ENCODE measurements at places on chromosomes 6 and 20. TPM values are rescaled to one million over a fixed set of nuclear protein-coding genes. Genes with fewer than 3 reads are reported as not detected.

MCCD1 gene
- 0.69 TPM for total RNA-seq

NFATC2 gene
- 0.11 TPM for total RNA-seq

PI16 gene
- total RNA-seq: 0.22 TPM

BPIFB2 gene
- not detected for total RNA-seq

CCM2L gene
- 0.25 TPM for total RNA-seq

EPB41L1 gene
- 8.2 TPM for total RNA-seq

MLN gene
- not detected for total RNA-seq

MOXD1 gene
- not detected for total RNA-seq

AKAP12 gene
- 76.2 TPM for total RNA-seq

TMC2 gene
- total RNA-seq: 0.45 TPM

COL20A1 gene
- 0.37 TPM for total RNA-seq

PIM1 gene
- 15.5 TPM for total RNA-seq

MATN4 gene
- total RNA-seq: not detected

SLC4A11 gene
- total RNA-seq: 11.7 TPM

FNDC11 gene
- 1.7 TPM for total RNA-seq

TMEM170B gene
- 23.7 TPM for total RNA-seq

MGME1 gene
- 18.3 TPM for total RNA-seq

NFKBIE gene
- 9.1 TPM for total RNA-seq

SEMG1 gene
- 0.31 TPM for total RNA-seq

PTCRA gene
- total RNA-seq: not detected

AVP gene
- not detected for total RNA-seq

GSTA1 gene
- total RNA-seq: 0.38 TPM

PHACTR3 gene
- total RNA-seq: 0.16 TPM

SYNDIG1 gene
- 7.0 TPM for total RNA-seq

SPACA1 gene
- total RNA-seq: not detected

GRM1 gene
- 0.47 TPM for total RNA-seq

ULBP3 gene
- 11.8 TPM for total RNA-seq

KCNQ5 gene
- 1.4 TPM for total RNA-seq
